ENCODE measurements at places on chromosomes 12 and 14. TPM values are rescaled to one million over a fixed set of nuclear protein-coding genes. Genes with fewer than 3 reads are reported as not detected.

DNA sequence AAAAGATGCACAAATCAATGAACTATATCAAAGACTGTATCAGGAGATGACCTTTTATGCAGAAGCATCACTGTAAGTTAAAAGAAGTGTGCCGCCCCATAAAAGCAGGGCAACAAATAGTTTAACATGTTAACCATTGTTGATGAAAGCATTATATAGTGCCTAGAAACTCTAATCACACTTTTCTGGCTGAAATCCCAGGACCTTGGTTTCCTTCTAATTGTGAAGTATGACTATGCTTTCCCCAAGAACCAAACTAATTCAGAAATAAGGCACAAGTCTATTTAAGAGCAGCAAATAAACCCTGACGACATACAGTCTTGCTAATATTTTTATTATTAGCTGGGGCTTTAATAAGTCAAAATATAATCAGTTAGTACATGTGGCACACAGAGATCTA, 21.7 kb downstream of the RACGAP1 start:
- DNase-seq: no peak

DNA sequence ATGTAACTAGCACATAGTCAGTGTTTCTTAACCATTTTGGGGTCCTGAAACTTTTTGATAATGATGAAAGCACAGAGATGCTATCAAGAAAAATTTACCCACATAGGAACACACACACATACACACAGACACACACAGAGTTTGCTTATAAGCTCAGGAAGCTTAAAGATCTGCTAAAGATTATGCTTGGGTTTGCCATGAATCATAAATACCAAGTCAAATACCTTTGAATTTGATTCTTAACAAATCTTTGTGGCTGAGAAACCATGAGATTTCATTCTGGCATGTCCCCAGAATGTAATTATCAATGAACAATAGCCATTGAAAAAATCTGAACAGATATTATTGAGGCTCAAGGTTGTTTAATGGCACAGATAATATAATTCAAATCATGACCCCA, 89.2 kb downstream of the NTS start:
- DNase-seq: no peak

DNA sequence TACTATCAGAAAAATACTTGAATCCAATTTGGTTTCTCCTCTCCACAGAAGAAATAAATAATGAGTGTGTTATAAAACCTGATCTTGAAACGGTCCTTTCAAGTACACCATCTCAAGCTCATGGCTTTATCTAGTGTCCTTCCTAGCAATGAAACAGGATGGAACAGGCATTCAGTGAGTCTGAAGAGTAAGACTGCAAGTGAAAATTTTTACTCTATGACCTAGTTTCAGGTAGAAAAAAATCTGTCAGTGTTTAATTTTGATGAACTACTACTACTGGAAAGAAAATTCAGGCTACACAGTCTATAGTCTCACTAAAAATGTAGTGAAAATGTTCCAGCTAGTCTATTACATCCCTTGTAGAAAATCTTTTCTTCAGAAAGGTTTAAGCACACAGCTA, 7.7 kb downstream of the CBX5 start:
- no peak for DNase-seq

DNA sequence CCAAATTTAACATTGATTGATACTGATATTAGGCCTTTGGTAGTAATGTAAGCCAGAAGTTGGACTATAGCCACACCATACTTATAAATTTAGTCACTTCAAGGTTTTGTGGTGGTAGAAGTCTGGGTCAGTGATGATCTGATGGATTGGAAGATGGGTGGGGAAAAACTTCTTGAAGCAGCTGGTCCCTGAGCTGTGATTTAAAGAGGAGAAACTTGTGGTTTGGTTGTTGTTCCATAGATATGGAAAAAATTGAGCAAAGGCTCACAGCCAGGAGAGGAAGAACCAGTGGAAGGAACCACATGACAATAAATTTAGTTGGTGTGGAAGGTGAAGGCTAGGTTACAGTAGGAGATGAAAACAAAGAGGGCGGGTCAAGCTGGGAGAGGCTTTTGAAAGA, 26.1 kb downstream of the PTHLH start:
- no peak for DNase-seq

DNA sequence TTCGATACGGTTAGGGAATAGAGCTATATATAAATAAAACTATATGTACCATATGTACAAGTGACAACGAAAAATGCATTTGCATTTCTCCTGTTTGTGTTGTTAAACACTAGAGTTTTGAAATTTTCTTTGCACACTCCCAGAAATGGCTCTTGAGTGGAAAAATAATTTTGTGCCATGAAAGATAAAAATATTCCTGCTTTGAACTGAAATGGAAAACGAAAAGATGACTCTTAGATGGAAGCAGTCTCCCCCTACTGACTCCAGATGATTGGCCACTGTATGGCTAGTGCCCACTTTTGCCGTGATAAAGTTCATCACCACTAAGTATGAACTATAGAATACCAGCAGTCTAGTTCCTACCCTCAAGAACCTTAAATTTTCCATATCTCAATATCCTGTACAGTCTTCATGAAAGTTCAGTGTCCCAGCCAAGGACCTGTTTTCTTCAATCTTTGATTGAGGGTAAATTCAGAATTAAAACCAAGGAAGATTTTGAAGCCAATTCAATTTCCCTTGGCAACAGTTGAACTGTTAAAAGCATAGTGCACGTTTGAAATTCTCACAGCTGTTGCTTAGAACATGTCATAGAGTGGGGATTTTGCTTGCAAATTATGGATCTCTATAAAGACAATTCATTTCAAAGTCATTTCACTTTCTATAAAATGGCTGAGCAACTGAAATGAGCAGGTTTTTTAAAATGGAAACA, 1.6 kb upstream of the PPP2R5E start:
- no peak for DNase-seq

GRCh38 chr12:94078138-94078723, 70.1 kb upstream of the PLXNC1 start:
- DNase-seq: no peak

GRCh38 chr12:93279565-93280412, 97.9 kb upstream of the NUDT4 start:
- no peak for DNase-seq

- DNase-seq: no peak
Measured at GRCh38 chr12:3140284-3140683, 63.1 kb downstream of the TSPAN9 start.

- DNase-seq: peak; percentile 64
Measured at GRCh38 chr14:55579724-55580469, at the start of gene KTN1. TSS of gene KTN1 (plus strand) at chr14:55580207. CDS start at chr14:55612049, 31,842 bp downstream.

- peak; percentile 49 for DNase-seq
Measured at GRCh38 chr14:39175445-39176262, 600 bp downstream of the PNN start.

GRCh38 chr14:49512147-49512551, 74.0 kb downstream of the RPS29 start:
- DNase-seq: no peak

- DNase-seq: no peak
Measured at GRCh38 chr12:62977883-62978282, 42.9 kb upstream of the PPM1H start.

GRCh38 chr14:21136024-21136423, 19.8 kb downstream of the OR5AU1 start:
- DNase-seq: no peak

DNA sequence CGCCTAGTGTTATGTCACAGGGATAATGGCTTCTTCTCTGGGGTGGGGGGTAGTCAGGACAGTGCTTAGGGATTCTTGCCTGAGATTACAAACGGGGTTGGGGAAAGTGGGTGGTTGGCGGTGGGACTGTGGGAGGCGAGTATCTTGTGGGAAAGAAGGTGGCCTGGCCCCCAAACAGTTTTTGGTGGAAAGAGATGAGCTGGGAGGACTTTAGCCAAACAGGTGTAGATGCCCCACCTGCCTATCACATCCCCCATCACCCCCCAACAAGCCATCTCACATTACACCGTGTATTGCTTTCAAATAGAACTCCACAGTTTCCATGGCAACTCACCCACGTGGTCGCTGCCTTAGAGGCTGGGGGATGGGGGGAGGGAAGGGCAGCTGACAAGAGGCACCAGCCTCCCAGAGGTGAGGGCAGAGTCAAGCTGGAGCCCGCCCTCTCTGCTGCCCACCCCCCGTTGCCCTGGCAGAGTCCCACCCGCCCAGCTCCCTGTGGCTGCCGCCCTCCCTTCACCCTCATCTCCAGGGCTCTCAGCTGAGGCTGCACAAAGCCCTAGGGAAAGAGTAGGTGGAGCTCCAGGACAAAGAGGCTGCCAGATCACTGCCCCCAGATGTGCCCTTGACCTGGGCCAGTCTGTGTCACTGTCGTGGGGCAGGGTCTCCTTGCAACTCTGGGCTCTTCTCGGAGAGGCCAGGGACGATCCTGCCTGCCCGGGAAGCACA, 98.3 kb downstream of the LRRC74A start:
- peak; percentile 40 for DNase-seq

DNA sequence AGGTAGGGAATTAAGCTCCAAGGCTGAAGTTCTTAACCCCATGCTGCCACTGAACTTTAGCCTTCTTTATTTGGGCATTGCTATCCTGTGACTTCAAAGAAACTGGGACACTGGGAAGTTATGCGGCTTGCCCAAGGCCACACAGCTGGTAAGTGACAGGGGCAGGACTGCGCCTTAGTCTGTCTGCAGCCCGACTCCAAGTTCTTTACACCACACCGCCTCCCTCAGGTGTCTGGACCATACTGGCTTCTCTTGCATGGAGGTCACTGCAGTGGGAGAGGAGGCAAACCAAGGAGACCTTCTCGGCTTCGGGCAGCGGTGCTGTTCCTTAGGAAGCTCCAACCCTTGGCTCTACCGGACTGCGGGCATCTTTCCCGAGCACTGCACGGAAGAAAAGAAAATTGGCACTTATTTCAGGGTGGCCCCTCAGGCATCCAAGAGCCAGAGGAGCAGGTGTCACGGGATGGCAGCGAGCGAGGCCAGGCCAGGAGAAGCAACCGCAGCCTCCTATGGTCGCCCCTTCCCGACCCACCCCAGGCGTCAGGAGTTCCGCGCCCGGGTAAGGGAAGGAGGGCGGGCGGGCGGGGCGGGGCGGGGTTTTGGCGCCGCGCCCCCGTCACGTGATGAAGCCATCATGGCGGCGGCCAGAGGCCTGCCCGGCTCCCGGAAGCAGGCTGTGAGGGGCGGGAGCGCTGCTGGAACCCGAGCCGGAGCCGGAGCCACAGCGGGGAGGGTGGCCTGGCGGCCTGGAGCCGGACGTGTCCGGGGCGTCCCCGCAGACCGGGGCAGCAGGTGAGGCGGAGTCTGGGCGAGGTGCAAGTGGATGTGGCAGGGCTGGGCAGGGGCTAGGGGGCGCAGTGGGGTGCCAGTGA, 16.4 kb upstream of the ESPL1 start:
- DNase-seq: peak; percentile 73

DNA sequence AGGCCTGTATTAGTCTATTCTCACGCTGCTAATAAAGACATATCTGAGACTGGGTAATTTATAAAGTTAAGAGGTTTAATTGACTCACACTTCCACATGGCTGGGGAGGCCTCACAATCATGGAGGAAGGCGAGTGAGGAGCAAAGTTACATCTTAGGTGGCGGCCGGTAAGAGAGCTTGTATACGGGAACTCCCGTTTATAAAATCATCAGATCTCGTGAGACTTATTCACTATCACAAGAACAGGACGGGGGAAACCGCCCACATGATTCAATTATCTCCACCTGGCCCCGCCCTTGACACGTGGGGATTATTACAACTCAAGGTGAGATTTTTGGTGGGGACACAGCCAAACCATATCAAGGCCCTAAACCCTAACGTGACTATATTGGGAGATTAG, 110.1 kb downstream of the LLPH start:
- no peak for DNase-seq

DNA sequence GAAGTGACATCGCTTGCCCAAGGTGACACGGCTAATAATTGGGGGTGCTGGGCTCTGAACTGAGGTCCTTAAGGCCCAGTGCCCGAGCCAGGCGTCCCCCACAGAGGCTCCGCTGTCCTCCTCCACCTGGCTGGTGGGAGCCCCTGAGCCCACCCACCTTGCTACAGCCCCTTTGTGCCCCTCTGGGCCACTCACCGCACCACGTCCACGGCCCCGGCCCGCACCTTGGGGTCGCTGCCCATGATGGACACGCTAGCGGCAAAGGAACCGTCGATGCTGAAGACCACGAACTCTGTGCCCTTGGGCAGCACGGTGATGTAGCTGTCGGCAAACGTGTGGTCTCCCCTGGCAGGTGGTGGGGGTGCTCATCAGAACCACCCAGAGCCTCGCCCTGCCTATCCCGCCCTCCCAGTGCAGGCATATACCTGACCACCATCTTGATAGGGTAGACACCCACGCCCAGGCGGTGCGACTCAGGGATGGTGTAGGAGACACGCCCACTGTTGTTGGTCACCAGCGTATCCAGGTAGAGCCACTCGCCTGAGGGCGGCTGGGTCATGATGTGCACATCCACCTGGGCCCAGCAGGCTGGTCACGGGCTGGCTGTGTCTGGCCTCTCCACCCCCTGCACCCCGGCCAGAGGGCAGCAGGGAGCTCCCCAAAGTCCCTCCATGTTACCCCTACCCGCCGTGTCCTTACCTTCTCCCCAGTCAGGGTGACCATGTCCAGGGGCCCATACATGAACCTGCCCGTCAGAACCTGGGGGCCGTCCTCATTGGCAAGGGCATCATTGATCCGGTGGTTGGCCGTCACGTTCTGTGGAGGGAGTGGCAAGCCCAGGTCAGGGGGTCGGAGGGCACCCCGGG, 6.8 kb downstream of the ARL6IP4 start:
- DNase-seq: no peak

- DNase-seq: no peak
Measured at GRCh38 chr14:75439989-75440388, 12.2 kb downstream of the JDP2 start.

DNA sequence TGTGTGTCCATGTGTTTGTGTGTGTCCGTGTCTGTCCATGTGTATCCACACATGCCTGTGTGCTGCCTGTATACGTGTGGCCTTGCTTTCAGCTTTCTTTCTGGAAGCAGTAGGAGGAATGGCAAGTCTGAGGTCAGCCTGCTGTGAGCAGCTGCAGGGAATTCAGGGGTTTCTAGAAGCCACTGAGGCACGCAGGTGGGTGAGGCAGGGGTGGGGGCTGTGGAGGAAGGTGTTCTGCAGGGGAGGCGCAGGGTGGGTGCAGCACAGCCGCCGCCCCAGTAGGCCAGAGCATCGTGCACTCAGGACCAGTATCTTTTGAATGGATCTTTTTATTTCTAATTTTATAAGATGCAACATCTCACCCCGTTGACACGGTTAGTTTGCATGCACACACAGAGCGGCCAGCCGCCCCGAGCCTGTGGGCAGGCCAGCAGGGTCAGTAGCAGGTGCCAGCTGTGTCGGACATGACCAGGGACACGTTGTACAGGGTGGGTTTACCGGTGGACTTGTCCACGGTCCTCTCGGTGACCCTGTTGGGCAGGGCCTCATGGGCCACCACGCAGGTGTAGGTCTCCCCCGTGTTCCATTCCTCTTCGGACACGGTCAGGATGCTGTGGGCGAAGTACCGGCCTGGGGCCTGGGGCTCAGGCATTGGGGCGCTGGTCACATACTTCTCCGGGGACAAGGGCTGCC, 327.7 kb downstream of the TMEM121 start:
- no peak for DNase-seq

Gene TBX3
- 16.3 TPM for total RNA-seq

Gene ADAM20
- 1.3 TPM for total RNA-seq

Gene KRT79
- total RNA-seq: not detected

Gene DNAI7
- 3.1 TPM for total RNA-seq

Gene PSMB5
- total RNA-seq: 156 TPM

Gene ZFP36L1
- 368 TPM for total RNA-seq

Gene GRIN2B
- total RNA-seq: not detected

Gene KIF26A
- 7.0 TPM for total RNA-seq
